ENCODE measurements at places on chromosomes 4 and X.

GRCh38 chr4:103046416-103047290 is 27.1 kb upstream of the SLC9B1 start:
- peak; percentile 52 for DNase-seq

GRCh38 chr4:34676400-34676799 is 1567.9 kb downstream of the ARAP2 start:
- no peak for DNase-seq

DNA sequence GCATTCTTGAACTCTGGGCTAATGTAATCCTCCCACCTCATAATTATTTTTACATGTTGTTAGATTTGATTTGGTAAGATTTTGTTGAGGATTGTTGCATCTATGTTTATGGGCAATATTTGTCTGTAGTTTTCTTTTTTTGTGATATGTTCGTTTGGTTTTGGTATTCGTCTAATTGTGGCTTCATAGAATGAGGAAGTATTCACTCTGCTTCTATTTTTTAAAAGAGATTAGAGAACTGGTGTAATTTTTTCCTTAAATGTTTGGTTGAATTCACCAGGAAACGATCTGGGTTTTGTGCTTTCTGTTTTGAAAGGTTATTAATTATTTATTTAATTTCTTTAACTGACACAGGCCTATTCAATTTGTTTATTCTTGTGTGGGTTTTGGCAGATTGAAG is 161.2 kb upstream of the NUDT6 start:
- no peak for DNase-seq

- no peak for DNase-seq
Observed at GRCh38 chrX:134287346-134287745, 50.4 kb downstream of the CCDC160 start.

DNA sequence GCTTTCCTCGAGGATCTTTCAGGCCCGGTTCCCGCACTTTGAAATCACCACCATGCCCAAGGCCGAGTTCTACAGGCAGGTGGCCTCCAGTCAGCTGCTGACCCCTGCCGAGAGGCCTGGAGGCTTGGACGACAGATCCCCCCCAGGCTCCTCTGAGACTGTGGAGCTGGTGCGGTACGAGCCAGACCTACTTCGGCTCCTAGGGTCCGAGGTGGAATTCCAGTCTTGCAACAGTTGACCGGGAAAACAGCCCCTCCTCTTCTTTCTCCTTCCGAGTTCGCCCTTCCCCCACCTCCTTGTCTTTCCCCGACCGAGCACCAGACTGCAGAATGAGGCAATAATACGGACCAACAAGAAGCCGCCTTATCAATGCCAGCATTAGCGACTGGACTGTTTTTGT is 54.4 kb downstream of the ELF4 start:
- no peak for DNase-seq

DNA sequence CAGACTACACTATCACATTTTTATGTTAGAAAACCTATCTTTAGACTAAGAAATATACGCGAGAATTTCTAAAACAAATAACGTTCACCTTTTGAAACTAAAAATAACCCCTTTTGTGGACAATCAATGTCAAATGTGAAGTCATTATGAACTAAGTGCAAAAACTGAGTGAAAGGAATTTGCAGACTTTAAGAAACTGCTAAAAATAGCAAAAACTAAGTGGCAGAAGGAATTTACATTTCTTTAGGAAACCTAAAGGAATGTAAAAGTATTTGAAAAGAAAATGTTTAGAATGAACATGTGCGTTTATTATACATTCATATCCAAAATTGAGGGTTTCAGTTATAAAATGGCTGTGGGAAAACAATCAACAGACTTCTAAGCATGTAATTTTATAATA is 58.3 kb downstream of the VEGFC start:
- DNase-seq, result no peak

DNA sequence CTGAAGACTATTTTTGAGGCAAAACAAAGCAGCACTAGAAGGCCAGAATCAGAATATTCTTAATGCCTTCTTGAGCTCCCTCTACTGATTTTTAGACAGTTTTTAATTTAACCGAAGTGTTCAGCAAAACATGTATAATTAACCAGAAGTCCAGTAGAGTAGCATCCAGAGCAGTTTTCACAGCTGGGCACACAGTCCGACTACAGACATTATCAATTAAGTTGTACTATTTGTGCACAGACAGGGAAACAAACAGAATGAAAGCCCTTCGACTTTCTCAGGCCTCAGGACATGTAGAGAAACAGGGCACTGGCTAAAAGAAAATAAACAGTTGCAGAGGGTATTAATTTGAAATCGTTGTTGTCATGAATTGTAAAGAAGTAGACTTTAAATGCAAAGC is 11.9 kb downstream of the FSTL5 start:
- DNase-seq, result no peak

All from activated CD4-positive, alpha-beta T cell treated with anti-CD3 and anti-CD28 coated beads, Interleukin-2, amount 10 ng/mL, durations not matched to agents 7 days and 5 days (primary cell).